ENCODE measurements at places on chromosomes 16 and 17.

- DNase-seq: no peak
Measured at GRCh38 chr17:82086941-82087906, 10.8 kb downstream of the FASN start.

DNA sequence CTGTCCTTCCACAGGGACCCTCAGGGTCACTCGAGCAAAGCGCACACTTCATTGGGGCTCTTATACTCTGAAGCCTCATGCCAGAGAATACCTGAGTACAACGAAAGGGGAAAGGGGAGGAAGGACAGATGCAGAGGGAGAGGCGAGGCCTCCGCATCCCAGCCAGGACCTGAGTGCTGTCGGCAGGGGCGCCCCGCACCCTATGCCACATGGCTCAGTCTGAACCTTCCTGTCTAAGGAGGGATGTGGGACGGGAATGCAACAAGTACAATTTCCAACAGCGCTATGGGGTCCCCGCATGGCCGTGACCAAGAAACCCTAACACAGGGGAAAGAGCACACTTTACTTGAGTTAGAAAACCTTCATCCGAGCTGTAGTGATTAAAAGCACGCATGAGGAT, 39.8 kb upstream of the FAAP100 start:
- DNase-seq: no peak

DNA sequence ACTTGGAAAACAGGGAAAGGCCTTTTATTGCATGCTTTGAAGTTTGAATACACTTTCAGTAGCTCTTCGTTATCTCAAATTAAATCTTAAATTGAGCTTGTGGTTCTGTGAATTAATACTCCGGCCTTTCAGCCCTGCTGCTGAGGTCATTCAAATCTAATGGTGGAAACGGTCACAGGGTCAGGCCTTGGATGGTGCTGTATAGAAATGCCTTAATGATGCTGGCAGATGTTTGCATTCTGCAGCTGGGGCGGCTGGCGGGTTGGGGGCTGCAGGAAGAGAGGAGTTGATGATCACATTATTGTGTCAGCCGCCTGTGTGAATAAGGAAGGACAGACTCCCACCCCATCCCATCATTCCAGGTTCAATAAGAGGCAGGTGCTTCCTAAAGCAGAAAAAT, 723.6 kb downstream of the WWOX start:
- no peak for DNase-seq

GRCh38 chr17:67080804-67081203, 36.5 kb downstream of the CACNG1 start:
- DNase-seq: no peak

DNA sequence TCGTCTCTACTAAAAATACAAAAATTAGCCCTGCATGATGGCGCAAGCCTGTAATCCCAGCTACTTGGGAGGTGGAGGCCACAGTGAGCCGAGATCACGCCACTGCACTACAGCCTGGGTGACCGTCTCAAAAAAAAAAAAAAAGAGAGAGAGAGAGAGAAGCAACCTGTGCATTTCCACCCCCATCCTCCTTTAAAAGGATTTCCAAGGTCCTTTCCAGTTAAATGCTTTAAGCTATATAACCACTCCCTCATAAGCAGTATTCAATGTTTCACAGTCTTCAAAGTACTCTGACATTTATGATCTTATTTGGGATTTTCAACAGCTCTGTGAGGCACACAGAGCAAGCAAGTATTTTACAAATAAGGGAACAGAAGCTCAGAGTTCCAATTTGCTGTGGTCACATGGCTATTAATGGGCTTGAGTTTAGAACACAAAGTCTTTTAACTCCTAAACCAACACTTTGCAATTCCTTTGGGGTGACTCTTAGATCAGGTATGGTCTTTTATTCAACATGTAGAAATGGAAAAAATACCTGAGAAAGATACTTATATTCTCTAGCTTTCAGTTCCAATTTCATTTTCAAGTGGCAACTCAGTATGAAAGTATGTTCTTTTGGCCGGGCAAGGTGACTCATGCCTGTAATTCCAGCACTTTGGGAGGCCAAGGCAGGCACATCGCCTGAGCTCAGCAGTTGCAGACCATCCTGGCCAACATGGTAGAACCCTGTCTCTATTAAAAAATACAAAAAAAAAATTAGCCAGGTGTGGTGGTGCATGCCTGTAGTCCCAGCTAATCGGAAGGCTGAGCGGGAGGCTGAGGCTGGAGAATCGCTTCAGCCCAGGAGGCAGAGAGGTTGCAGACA, 31.3 kb downstream of the SPOP start:
- no peak for DNase-seq

GRCh38 chr17:6041246-6041645, 28.9 kb upstream of the WSCD1 start:
- DNase-seq: no peak

DNA sequence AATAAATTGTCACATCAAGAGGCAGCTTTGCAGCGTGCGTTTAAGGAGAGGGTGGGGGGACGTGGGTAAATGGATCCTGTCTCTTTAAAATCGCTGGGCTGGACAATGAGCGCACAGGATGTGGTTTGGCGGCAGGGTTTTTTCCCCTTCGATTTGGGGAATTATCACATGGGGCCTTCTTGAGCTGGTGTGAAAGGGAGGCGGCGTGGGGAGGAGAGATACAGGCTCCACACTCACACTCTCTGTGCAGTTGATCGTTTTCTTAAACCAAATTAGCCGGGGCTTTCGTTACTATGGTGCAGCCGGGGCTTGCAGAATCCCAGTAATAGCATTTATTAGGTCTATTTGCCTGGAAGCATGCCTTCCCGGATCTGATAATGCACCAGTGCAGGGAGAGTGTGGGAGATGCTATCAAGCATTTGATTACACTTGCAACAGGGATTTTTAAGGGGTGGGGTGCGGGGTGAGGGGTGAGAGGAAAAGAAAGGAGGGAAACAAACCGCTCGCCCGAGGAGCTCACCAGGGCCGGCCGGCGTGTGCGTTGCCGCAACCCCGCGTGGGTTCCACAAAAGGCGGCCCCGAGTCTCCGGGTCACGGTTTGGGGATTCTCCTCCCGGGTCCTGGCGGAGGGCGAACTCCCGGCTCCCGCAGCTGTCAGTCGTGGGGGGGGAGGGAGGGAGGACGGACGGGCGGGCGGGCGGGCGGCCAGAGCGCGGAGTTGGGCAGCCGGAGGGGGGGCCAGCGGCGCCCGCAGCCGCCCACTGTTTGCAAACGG, 58.8 kb upstream of the GSE1 start:
- peak; percentile 94 for DNase-seq

DNA sequence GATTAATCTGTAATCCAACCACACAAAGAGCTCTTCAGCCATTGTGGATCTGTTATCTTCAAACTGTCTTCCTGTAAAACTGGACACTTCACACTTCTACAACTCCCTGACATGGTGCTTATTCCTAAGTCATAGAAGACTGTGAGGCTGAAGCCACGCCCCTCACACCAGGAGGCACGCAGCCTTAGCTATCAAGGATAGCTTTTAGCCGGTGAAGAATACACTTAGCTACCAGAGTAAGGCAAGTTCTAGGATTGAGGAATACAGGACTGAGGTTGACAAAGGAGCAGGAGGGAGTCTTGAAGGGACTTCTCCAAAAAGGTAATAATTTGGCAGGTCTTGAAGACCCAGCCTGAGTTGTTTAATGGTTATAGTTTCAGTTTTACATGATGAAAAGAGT, 79.8 kb upstream of the GAS7 start:
- no peak for DNase-seq

GRCh38 chr16:54923055-54923473, 7.6 kb upstream of the IRX5 start:
- no peak for DNase-seq

- no peak for DNase-seq
Measured at GRCh38 chr16:77744141-77744540, 21.8 kb downstream of the NUDT7 start.

- no peak for DNase-seq
Measured at GRCh38 chr17:4407216-4407615, 26.5 kb upstream of the SPNS3 start.

GRCh38 chr17:21376759-21377690, 868 bp downstream of the KCNJ12 start:
- no peak for DNase-seq

DNA sequence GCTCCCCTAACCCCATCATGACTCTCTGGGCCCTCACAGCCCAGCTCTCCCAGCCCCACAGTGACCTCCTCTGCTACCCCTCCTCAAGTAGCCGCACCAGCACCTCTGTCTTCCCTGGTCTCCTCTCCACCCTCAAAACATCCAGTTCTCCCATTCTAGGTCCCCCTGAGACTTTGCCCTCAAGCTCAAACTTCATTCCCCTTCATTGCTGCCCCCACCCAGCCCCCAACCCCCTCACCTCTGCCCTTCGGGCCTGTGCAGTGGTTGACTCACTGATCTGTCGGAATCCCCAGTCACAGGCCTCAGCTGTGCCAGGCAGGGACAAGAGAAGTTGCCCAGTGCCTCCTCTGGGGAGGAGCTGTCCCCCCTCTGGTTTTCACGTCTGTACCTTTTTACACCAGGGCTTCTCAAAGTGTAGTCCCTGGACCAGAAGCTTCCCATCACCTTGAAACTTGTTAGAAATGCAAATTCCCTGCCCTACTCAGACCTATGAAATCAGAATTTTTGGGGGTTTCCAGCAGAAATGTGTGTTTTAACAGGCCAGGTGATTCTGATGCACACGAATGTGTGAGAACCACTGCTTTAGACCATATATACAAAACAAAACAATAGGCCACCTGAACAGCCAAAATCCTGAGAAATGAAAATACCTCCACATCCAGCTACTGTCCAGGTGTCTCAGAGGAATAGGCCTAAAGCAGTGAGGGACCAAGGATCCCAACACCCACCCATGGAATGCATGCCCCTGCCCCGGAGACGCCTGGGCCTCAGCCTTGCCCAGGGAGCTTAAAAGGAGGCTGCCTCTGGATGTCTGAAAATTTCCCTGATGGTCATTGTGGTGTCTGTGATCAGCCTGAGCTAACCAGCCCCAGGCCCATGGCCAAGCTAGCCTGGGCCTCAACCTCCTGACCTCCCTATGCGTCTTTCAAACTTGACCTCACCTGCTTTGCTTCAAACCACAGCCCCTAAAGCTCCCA, 853 bp upstream of the DOK4 start:
- no peak for DNase-seq

GRCh38 chr16:49556606-49557446, 183.2 kb downstream of the C16orf78 start:
- peak; percentile 10 for DNase-seq

DNA sequence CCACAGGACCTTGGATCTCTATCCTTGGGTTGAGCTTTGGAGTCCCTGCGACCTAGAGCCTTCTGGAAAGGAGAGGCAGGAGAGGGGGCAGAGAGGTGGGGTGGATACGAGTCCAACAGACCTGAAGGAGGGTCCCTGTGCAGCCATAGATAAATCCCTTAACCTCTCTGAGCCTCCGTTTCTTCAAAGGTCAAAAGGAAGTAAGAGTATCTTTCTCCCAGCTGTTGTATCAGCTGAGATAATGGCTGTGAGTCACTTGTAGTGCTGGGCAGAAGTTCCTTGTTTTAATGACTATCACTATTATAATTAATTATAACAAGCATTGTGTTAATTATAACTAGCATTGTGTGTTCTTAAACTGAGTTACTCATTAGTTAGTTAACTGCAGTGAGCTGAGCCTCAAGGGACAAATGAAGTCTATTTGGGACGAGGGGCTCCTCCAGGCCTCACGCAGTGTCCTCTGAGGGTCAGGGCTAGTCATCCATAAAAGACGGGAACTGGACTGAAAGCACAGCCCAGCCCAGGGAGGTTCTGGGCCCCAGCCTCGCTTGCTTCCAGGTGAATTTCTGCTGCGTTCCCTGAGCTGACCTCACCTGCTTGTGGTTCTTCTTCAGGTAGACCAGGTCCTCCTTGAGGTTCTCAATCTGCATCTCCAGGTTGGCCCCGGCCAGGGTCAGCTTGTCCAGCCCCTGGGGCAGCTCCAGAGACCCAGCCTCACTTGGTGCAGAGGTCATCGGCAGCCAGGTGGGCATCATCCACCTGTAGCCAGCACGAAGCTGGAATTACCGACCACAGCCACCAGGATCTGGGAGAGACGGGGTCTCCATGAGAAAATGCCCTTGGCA, 5.7 kb upstream of the KRT17 start:
- DNase-seq: no peak

DNA sequence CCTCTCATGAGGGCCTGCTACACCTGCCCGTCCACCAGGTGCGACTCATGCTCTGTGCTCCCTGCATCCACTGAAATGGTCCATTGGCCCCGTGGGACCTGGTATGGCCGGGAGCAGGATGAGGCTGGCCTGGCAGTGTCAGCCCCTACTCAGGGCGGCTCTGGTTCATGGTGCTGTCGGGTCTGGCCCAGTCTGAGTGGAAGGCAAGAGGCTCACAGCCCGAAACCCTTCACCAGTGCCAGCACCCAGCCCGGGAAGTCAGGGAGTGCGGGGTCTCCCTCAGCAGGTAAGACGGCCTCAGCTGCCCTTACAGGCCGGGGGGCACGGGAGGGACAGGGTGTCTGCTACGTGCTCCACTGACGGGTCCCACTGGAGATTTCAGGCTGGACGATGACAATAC, 40.5 kb upstream of the RASD1 start:
- DNase-seq: no peak

GRCh38 chr17:58320570-58321323, 7.8 kb downstream of the TSPOAP1 start:
- DNase-seq: no peak

- DNase-seq: no peak
Measured at GRCh38 chr16:64290461-64290860, 831.4 kb downstream of the CDH11 start.

DNA sequence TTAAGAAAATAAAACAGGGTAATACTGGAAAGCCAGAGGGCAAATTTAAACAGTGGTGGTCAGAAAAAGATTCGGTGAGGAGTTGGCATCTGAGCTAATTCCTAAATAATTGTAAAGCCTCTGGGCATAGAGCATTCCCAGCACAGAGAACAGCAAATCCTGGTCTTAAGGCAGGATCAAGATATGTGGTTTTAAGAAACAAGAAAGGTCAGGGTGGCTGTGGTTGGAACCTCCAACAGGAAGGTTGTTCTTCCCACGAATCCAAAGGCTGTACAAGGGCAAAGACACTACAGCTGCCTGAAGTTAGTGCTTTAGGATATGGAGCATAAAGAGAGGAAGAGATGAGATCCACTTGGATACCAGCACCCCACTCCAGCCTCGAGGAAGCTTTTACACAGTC, 114.6 kb downstream of the ZNF18 start:
- no peak for DNase-seq

GRCh38 chr17:81900181-81900820, 1.7 kb upstream of the NPB start:
- DNase-seq: no peak

DNA sequence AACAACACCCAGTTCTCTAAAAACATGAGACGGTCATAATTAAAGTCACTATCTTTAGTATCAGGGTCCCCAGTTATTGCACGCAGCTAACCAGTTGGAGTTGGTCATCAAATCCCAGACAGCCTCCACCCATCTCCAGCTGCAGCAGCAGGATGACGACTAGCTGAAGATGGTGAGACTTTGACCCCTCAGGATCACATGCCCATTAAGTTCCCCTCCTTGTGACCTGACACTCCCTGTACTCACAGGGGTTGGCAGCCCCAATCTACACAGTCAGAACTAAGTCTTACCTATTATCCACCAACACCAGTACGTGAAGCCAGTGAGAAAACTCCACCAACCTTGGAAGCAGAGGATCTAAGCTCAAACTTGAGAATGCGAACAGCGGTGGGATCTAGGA, 37.7 kb upstream of the IRX5 start:
- DNase-seq: no peak

GRCh38 chr16:49693445-49693844, 162.5 kb downstream of the ZNF423 start:
- no peak for DNase-seq

All from Jurkat, Clone E6-1 (cell line).